Neural crest cell (in vitro differentiated cells): ENCODE measurements at places on chromosomes 16 and 17. TPM values are rescaled to one million over a fixed set of nuclear protein-coding genes. Genes with fewer than 3 reads are reported as not detected.

DHX8 gene
- 56.9 and 68.0 TPM in 2 replicates for total RNA-seq

SDF2 gene
- 47.4 and 48.2 TPM in 2 replicates for total RNA-seq

ADAD2 gene
- total RNA-seq = not detected in 2 replicates

PYY gene
- not detected in 2 replicates for total RNA-seq

SLC47A1 gene
- 4.1 and 4.3 TPM in 2 replicates for total RNA-seq

CDRT15L2 gene
- not detected in 2 replicates for total RNA-seq

KRT12 gene
- not detected in 2 replicates for total RNA-seq

FTSJ3 gene
- 57.4 and 59.9 TPM in 2 replicates for total RNA-seq

CACNA1G gene
- 1.1 TPM in 2 replicates for total RNA-seq

NT5M gene
- total RNA-seq = 8.4 and 10.3 TPM in 2 replicates

KRTAP2-1 gene
- total RNA-seq = not detected in 2 replicates

C1QTNF8 gene
- 0.19 and 0.30 TPM in 2 replicates for total RNA-seq

ZFHX3 gene
- total RNA-seq = 40.1 and 46.0 TPM in 2 replicates

GOSR2 gene
- 46.1 and 52.8 TPM in 2 replicates for total RNA-seq

SP2 gene
- total RNA-seq = 22.4 and 23.2 TPM in 2 replicates

IGSF6 gene
- total RNA-seq = not detected in 2 replicates

CFDP1 gene
- total RNA-seq = 99.8 and 103 TPM in 2 replicates

KLHL10 gene
- not detected in 2 replicates for total RNA-seq

FMNL1 gene
- 1.1 and 1.2 TPM in 2 replicates for total RNA-seq

C16orf54 gene
- not detected in 2 replicates for total RNA-seq

PLXDC1 gene
- total RNA-seq = 0.28 and 0.84 TPM in 2 replicates

SLC5A11 gene
- total RNA-seq = not detected in 2 replicates

TBC1D3L gene
- total RNA-seq = 26.7 and 26.9 TPM in 2 replicates

AIPL1 gene
- not detected in 2 replicates for total RNA-seq

CCDC40 gene
- total RNA-seq = 22.7 and 23.8 TPM in 2 replicates

BICDL2 gene
- not detected in 2 replicates for total RNA-seq

HBA2 gene
- not detected in 2 replicates for total RNA-seq

FOXL1 gene
- total RNA-seq = 0.09 and 0.18 TPM in 2 replicates

TEX19 gene
- 0.20 and 0.23 TPM in 2 replicates for total RNA-seq

KRT28 gene
- total RNA-seq = not detected in 2 replicates

PLEKHG4 gene
- total RNA-seq = 3.7 and 4.0 TPM in 2 replicates

ASGR2 gene
- not detected in 2 replicates for total RNA-seq

HOXB8 gene
- total RNA-seq = 19.7 and 22.9 TPM in 2 replicates

SEPTIN12 gene
- 0.65 TPM in 1 of 2 replicates, not detected in the other for total RNA-seq

NEUROD2 gene
- not detected in 2 replicates for total RNA-seq

CD300A gene
- not detected in 2 replicates for total RNA-seq
